ENCODE measurements at places on chromosomes 11 and 22. TPM values are rescaled to one million over a fixed set of nuclear protein-coding genes. Genes with fewer than 3 reads are reported as not detected.

ROBO4 gene
- not detected for total RNA-seq

TCN1 gene
- total RNA-seq, result not detected

GRAMD1B gene
- 28.2 TPM for total RNA-seq

CYTH4 gene
- 24.7 TPM for total RNA-seq

DNA sequence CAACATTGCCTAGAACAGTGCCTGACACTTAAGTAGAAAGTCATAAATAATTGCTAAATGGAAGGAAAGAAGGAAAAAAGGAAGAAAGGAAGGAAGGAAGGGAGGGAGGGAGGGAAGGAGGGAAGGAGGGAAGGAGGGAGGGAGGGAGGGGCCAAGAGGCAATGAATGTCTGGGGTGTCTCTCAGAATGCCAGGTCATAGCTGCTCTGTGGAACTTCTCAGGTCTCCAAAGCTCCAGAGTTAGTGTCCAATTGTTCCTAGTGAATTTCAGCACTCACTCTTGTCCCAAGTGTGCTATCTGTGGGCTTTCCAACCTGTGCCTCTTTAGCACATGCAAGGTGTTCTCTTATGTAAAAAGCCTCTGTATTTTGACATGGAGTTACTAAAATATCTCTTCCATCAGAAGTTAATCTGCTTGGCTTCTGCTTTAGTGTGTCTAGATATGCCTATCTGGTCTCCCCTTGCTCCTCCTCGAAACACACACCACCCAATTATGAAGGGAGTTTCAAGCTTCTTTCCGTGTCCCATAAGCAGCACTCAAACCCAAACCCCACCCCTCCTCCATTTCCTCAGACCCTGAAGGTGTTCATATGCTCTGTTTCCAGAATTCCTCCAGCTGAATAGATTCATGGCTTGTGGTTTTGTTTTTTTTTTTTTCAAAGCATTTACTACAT, 56.5 kb downstream of the FAM76B start:
- no peaks in the 10 kb centered on the region for H3K36me3 ChIP-seq
- peaks cover 4% of the 10 kb centered on the region for H3K4me1 ChIP-seq
- no peak overlapping the region for H3K27ac ChIP-seq
- H3K4me3 ChIP-seq, result no peak overlapping the region
- no peaks in the 10 kb centered on the region for H3K27me3 ChIP-seq
- no peak for DNase-seq

- H3K27ac ChIP-seq, result no peak overlapping the region
- H3K36me3 ChIP-seq, result no peaks in the 10 kb centered on the region
- DNase-seq, result no peak
- no peak overlapping the region for H3K4me3 ChIP-seq
- H3K27me3 ChIP-seq, result no peaks in the 10 kb centered on the region
These were observed 49.9 kb upstream of the GRK3 start for GRCh38 chr22:25514436-25515180.

DNA sequence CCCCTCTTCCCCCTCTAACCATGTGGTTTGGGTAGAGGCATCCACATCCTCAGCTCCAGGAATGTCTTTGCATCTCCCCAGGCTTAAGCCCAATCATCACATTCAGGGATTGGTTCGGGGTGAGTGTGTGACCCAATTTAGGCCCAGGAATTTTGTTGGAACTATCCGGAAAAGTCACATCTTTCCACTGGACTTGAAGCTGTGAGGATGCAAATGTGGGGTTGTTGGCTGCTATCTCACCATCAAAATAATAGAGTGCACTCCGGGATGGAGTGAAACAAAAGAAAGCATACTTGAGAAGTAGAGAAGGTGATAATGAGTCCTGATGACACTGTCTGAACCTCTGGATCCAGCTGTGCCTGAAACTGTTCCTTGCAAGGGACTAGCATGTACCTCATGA, 33.8 kb upstream of the OLFML1 start:
- no peaks in the 10 kb centered on the region for H3K4me1 ChIP-seq
- no peak overlapping the region for H3K27ac ChIP-seq
- no peak for DNase-seq
- H3K36me3 ChIP-seq, result no peaks in the 10 kb centered on the region
- H3K4me3 ChIP-seq, result no peak overlapping the region

- no peaks in the 10 kb centered on the region for H3K36me3 ChIP-seq
- DNase-seq, result peak; percentile 85
- H3K27ac ChIP-seq, result no peak overlapping the region
These were observed 110.0 kb downstream of the KIAA1671 start for GRCh38 chr22:25062386-25063085.

GRCh38 chr11:114322934-114323333, 26.7 kb downstream of the NNMT start:
- no peak overlapping the region for H3K4me3 ChIP-seq

- no peak for DNase-seq
- H3K4me3 ChIP-seq, result no peak overlapping the region
- H3K36me3 ChIP-seq, result no peaks in the 10 kb centered on the region
- peaks cover 20% of the 10 kb centered on the region for H3K4me1 ChIP-seq
- no peak overlapping the region for H3K27ac ChIP-seq
These were observed 4.7 kb downstream of the SIK2 start for GRCh38 chr11:111606986-111607385.

- no peaks in the 10 kb centered on the region for H3K27me3 ChIP-seq
- no peaks in the 10 kb centered on the region for H3K36me3 ChIP-seq
- DNase-seq, result no peak
- H3K4me3 ChIP-seq, result no peak overlapping the region
- no peaks in the 10 kb centered on the region for H3K4me1 ChIP-seq
These were observed 226.9 kb downstream of the SNX19 start for GRCh38 chr11:130689222-130689908.

- no peaks in the 10 kb centered on the region for H3K27me3 ChIP-seq
- no peak overlapping the region for H3K27ac ChIP-seq
- H3K4me1 ChIP-seq, result no peaks in the 10 kb centered on the region
- no peak overlapping the region for H3K4me3 ChIP-seq
- DNase-seq, result no peak
- H3K36me3 ChIP-seq, result no peaks in the 10 kb centered on the region
These were observed 31.9 kb upstream of the RTL6 start for GRCh38 chr22:44529827-44530523.

DNA sequence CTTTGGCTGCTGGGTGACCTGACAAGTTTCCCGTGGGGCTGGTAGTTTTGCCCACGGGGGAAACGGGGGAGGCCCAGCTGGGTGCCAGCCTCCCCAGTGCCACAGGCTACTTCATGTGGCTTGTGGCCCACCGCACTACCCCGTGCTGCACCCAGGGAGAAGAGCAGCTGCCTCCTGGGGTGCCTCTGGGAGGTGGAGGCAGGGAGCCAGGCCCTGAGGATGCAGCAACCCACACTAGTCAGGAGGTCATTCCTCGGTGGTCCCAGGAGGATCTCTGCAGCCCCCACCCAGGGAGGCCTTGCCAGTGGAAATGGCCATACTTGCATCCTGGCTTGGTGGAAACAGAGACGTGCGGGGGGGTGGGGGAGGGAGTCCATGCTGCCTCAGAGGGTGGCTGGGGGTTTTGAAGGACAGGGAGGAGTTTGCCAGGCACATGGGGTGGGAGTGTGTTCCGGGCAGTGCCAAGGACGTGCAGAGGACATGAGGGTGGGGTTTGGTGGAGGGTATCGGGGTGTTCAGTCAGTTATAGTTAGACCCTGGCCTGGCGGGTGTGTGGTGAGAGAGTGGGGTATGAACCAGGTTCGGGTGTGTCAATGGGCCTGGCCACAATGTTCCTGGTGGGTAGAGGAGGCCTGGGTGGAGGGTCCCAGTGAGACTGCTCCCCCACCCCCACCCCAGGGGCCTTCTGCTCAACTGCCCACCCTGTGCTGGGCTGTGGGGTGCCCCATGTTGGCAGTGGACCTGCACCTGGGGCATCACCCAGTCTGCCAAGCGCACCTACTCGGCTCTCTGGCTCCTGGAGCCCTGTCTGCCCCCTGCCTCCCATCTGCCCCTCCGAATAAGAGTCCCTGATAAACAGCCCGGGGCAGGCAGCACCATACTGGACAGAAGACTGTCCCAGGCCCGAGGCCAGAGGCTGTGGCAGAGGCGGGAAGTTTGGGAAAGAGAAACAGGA, 3.8 kb downstream of the PIM3 start:
- H3K36me3 ChIP-seq, result peaks cover 13% of the 10 kb centered on the region
- H3K4me3 ChIP-seq, result no peak overlapping the region
- H3K27ac ChIP-seq, result no peak overlapping the region
- no peaks in the 10 kb centered on the region for H3K27me3 ChIP-seq
- peak; percentile 37 for DNase-seq
- peaks cover 34% of the 10 kb centered on the region for H3K4me1 ChIP-seq

GRCh38 chr11:120168108-120168959, 30.4 kb upstream of the TRIM29 start:
- DNase-seq, result no peak
- H3K4me3 ChIP-seq, result peak overlapping the region; percentile 53
- no peak overlapping the region for H3K27ac ChIP-seq
- peaks cover 42% of the 10 kb centered on the region for H3K27me3 ChIP-seq

DNA sequence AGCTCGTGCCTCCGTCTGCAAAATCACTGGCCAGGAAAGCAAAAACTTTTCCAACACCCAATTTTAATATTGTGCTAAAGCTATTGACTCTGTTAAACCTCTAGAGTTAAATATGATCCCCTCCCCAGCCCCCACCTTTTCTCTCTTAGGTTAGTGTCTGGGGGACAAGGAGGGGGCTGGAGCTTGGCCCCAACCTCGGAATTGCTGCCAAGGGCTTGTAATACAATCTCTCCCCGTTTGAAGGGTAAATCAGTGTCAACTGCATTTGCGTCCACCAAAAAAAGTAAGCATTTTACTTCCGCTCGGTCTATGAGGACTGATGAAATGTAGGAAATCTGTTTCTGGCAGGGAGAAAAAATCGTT, at the start of gene GAS2:
GAS2 (plus strand) TSS at position 287 of the 363 bp plus-strand sequence. CDS start 8,259 bp downstream, outside the sequence.
- peaks cover 6% of the 10 kb centered on the region for H3K27me3 ChIP-seq
- no peaks in the 10 kb centered on the region for H3K36me3 ChIP-seq
- DNase-seq, result no peak
- no peak within 1 kb of the TSS for H3K27ac ChIP-seq
- H3K4me3 ChIP-seq, result no peak within 1 kb of the TSS
- H3K4me1 ChIP-seq, result no peaks in the 10 kb centered on the region

DNA sequence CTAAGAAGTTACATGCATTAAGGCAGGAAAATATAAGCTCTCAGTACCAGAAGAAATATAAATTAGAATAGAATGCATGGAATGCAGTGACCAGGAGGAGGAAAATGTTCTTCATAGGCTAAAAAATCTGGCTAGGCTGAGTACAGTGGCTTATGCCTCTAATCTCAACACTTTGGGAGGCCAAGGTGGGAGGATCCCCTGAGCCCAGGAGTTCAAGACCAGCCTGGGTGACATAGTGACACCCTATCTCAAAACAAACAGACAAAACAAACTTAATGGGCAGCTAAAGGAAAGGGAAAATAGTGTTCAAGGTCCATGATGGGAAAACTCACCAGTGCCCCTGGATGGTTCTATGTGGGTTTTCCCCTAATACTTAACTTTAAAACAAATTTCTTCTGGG, 78.3 kb upstream of the RASSF10 start:
- H3K36me3 ChIP-seq, result no peaks in the 10 kb centered on the region
- no peaks in the 10 kb centered on the region for H3K27me3 ChIP-seq
- H3K4me1 ChIP-seq, result no peaks in the 10 kb centered on the region
- DNase-seq, result no peak

GRCh38 chr11:128497061-128497775, 90.1 kb downstream of the ETS1 start:
- DNase-seq, result no peak
- peaks cover 100% of the 10 kb centered on the region for H3K4me1 ChIP-seq
- H3K27me3 ChIP-seq, result no peaks in the 10 kb centered on the region
- peak overlapping the region; percentile 20 for H3K27ac ChIP-seq

GRCh38 chr22:19824212-19824925, 30.3 kb downstream of the GNB1L start:
- no peaks in the 10 kb centered on the region for H3K36me3 ChIP-seq
- H3K4me3 ChIP-seq, result no peak overlapping the region
- no peak overlapping the region for H3K27ac ChIP-seq
- H3K4me1 ChIP-seq, result no peaks in the 10 kb centered on the region
- DNase-seq, result no peak

- no peaks in the 10 kb centered on the region for H3K36me3 ChIP-seq
- no peaks in the 10 kb centered on the region for H3K4me1 ChIP-seq
- H3K27ac ChIP-seq, result no peak overlapping the region
- no peak for DNase-seq
These were observed 252.6 kb upstream of the B3GAT1 start for GRCh38 chr11:134664447-134665187.

DNA sequence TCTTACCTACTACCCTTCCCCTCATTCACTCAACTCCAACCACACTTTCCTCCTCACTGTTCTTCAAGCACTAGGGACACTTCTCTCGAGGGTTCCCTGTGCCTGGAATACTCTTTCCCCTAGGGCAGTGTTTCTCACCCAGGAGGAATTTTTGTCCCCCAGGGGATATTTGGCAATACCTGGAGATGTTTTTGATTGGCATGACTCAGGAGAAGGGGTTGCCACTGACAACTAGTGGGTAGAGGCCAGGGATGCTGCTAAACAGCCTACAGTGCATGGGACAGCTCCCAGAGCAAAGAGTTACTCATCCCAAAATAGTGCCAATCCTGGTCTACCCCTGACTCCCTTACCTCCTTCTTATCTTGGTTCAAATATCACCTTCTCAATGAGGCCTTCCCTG, 40.0 kb downstream of the BTG4 start:
- DNase-seq, result no peak
- H3K4me3 ChIP-seq, result no peak overlapping the region
- no peak overlapping the region for H3K27ac ChIP-seq

DNA sequence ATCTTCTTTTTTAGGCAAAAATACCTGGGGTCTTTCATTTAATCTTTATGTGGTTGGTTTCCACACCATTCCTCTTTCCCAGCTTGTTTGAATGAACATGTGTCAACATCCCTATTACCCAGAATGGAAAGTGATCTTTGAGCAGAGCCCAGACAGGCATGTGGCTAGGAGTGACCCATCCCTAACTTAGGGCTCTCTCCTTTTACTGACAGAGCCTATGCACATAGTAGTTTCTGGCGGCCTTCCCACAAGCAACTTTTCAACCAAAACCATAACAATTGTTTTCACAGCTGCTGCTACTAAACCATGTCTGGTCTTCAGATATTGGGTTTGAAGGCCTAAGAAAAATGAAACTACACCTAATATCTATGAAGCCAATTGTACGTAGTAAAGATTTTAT, 107.5 kb downstream of the TENM4 start:
- no peaks in the 10 kb centered on the region for H3K27me3 ChIP-seq
- no peak overlapping the region for H3K4me3 ChIP-seq
- no peak overlapping the region for H3K27ac ChIP-seq
- no peaks in the 10 kb centered on the region for H3K36me3 ChIP-seq

Data from CD8-positive, alpha-beta memory T cell (primary cell).